Transverse colon (tissue), 4 donors: ENCODE measurements at places on chromosomes 11 and 22. TPM values are rescaled to one million over a fixed set of nuclear protein-coding genes. Genes with fewer than 3 reads are reported as not detected.

Gene CALCB
- 0.64 TPM for total RNA-seq

GRCh38 chr22:43434928-43435311, 23.1 kb downstream of the MPPED1 start:
- H3K4me1 ChIP-seq, result no peaks in the 10 kb centered on the region
- H3K27me3 ChIP-seq, result peaks cover 31% of the 10 kb centered on the region
- no peak overlapping the region for H3K4me3 ChIP-seq
- no peak overlapping the region for H3K27ac ChIP-seq

DNA sequence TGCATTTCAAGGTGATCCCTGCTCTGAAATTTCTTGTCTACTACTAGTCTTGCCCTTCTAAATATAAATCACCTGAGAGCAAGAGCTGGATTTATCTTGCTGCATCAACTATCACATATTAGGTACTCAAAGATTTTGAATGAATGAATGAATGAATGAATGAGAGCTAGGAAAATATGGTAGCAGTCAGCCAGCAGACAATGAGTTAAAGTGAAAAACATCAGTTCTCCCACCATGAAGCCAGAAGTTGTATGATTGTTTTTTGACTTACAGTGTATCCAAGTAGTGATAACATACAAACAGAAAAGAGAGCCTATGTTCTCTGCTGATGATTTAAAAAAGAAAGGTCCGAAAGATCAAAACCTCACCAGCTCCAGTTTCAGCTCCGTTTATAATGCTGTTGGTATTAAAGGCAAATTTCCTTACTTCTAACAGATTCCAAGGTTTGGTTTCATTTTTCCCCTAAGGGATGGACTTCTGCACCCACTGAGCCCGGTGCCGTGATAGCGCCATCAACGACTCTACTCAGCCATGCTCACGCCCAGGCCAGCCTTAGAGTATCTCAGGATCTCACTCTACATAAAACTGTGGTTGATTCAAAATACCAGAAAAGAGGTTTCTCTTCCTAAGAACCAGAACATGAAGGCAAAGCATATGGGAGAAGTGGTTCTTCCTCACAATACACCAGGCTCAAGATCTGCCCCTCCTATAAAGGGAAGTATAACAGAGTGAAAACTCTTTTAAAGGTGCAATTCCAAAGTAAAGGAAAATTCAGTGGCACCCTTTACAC, 92.0 kb downstream of the SGSM3 start:
- no peak overlapping the region for H3K4me3 ChIP-seq
- no peaks in the 10 kb centered on the region for H3K36me3 ChIP-seq
- H3K27ac ChIP-seq, result peak overlapping the region; percentile 62
- H3K4me1 ChIP-seq, result peaks cover 6% of the 10 kb centered on the region
- H3K27me3 ChIP-seq, result no peaks in the 10 kb centered on the region

Gene MS4A1
- not detected for total RNA-seq

Gene SLCO2B1
- 106 TPM for total RNA-seq

DNA sequence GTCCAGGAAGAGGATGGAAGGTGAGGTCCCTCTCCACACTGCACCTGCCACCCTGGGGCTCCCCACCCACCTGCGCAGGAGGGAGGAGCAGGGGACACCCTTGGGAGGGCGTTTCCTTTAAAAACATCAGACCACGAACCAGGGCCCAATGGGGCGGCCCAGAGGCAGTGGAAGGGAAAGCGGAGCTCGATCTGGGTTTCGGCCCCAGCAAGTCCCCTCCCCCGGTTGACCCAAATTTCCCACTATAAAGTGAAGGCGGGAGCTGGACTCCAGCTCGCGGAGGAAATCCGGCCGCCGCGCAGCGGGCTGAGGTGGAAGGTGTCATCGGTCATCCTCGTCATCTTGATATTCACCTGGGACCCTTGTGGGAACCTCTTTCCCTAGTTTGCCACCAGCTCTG, 99.3 kb downstream of the WNT7B start:
- H3K27me3 ChIP-seq, result peaks cover 83% of the 10 kb centered on the region
- H3K4me3 ChIP-seq, result no peak overlapping the region
- no peak for DNase-seq
- H3K27ac ChIP-seq, result no peak overlapping the region

DNA sequence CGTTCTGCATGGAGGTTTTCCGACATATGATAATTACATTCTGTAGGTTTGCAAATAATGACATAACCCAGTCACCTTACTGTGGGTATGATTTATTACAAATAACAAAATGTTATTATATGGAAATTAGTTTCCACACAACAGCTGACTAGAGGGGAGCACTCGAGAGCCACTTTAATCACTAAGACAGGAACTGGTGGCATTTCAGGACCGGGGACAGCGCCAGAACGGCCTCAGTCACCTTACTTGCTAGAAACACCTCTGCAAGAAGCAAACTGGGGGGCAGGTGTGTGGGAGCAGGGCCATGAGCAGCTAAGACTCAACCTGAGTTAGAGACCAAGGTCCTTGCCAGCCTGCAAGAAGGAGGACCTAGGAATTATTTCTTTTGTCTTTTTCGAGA, 199.9 kb downstream of the DSCAML1 start:
- H3K36me3 ChIP-seq, result no peaks in the 10 kb centered on the region
- no peak overlapping the region for H3K27ac ChIP-seq
- H3K27me3 ChIP-seq, result no peaks in the 10 kb centered on the region
- peak; percentile 19 for DNase-seq
- no peaks in the 10 kb centered on the region for H3K4me1 ChIP-seq

- H3K27ac ChIP-seq, result no peak overlapping the region
- peak; percentile 21 for DNase-seq
Measured at GRCh38 chr11:19389787-19390303, 149.1 kb upstream of the E2F8 start.

GRCh38 chr11:60343094-60343704, 16.1 kb downstream of the MS4A6E start:
- H3K36me3 ChIP-seq, result no peaks in the 10 kb centered on the region
- no peaks in the 10 kb centered on the region for H3K4me1 ChIP-seq
- no peaks in the 10 kb centered on the region for H3K27me3 ChIP-seq
- DNase-seq, result no peak
